ENCODE measurements at places on chromosomes 7 and 10. TPM values are rescaled to one million over a fixed set of nuclear protein-coding genes. Genes with fewer than 3 reads are reported as not detected.
A peak's percentile ranks its signal among the peaks of the same experiment; 100 is the strongest.

GRCh38 chr7:76123316-76123715 lies 75.4 kb downstream of the MDH2 start:
- no peak for DNase-seq
- no peak overlapping the region for H3K4me3 ChIP-seq
- H3K36me3 ChIP-seq: no peaks in the 10 kb centered on the region
- H3K27ac ChIP-seq: no peak overlapping the region
- peaks cover 11% of the 10 kb centered on the region for H3K4me1 ChIP-seq

GRCh38 chr7:124452186-124452585 lies 313.4 kb downstream of the GPR37 start:
- no peak overlapping the region for H3K27ac ChIP-seq
- DNase-seq: no peak
- no peaks in the 10 kb centered on the region for H3K27me3 ChIP-seq
- H3K36me3 ChIP-seq: no peaks in the 10 kb centered on the region

DNA sequence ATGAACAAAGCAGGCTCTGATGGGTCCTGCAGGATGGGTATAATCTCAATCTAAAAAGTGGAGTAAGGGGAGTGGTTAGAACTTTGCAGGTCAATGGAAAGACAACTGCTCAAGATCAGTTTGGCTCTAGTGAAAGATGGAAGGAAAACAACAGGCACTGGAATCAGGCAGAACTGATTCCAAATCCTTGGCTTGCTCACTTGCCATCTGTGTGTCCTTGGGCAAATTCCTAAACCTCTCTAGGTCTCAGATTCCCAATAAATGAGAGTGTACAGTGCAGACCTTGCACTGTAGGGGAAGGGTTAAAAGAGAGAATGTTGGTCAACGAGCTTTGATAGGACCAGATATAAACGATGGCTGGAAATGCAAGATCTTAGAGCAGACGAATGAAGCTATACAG lies 186.1 kb upstream of the AOAH start:
- peaks cover 5% of the 10 kb centered on the region for H3K4me1 ChIP-seq
- no peaks in the 10 kb centered on the region for H3K36me3 ChIP-seq
- no peak overlapping the region for H3K4me3 ChIP-seq
- no peak overlapping the region for H3K27ac ChIP-seq
- no peaks in the 10 kb centered on the region for H3K27me3 ChIP-seq

DNA sequence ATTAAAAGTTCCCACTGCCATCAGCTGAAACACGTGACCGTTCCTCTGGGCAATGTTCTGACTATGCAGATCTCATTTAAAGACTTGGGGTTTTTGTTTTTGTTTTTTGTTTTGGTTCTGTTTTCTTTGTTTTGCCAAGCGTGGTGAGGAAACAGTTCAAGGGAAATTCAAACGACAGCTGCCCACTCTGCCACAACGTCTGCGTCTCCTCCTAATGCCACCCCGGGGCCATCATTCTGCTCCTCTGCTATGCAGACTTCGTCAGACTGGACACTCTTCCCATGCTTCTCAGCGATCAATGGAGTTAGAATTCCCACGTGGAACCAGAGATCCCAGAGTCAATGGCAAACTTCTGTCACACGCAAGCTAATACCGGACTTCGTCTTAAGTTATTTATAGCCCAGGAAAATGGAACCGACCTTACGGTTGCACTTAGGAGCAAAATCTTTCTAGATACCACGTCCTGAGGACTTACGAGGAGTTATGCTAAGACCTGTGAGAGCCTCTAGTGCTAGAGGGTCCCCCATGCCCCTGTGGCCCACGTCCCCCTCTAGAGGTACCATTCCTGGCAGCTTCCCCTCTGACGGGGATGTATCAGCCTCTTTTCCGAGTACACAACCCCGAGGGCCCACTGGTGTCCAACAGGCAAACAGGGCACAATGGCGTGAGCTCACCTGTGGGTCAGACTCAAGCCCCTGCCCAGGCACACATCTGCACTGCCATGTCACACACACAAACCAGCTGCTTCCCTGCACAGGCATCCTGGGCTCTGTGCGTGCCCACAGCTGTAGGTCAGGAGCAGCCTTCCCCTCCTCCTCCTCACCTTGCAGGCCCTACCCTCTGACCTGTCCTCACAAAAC lies 24.4 kb downstream of the EBF3 start:
- no peaks in the 10 kb centered on the region for H3K27me3 ChIP-seq
- DNase-seq: no peak
- H3K36me3 ChIP-seq: no peaks in the 10 kb centered on the region

- peaks cover 4% of the 10 kb centered on the region for H3K4me1 ChIP-seq
- DNase-seq: no peak
- no peak within 1 kb of the TSS for H3K27ac ChIP-seq
Measured at GRCh38 chr10:69573056-69573806, at the start of gene NEUROG3. NEUROG3 (minus strand) TSS chr10:69573422; CDS start chr10:69573043, 379 bp downstream.

- peaks cover 11% of the 10 kb centered on the region for H3K36me3 ChIP-seq
- H3K27me3 ChIP-seq: no peaks in the 10 kb centered on the region
- H3K4me3 ChIP-seq: no peak overlapping the region
- DNase-seq: no peak
Measured at GRCh38 chr7:149291781-149292461, 29.9 kb downstream of the ZNF783 start.

- H3K27me3 ChIP-seq: no peaks in the 10 kb centered on the region
- no peak for DNase-seq
- H3K4me3 ChIP-seq: no peak overlapping the region
- no peaks in the 10 kb centered on the region for H3K36me3 ChIP-seq
- peaks cover 38% of the 10 kb centered on the region for H3K4me1 ChIP-seq
Measured at GRCh38 chr7:70616211-70616610, 515.7 kb upstream of the GALNT17 start.

GRCh38 chr7:542713-543500 lies 23.3 kb upstream of the PDGFA start:
- DNase-seq: no peak
- peaks cover 41% of the 10 kb centered on the region for H3K4me1 ChIP-seq

GRCh38 chr10:7033031-7033430 lies 377.8 kb downstream of the SFMBT2 start:
- H3K27me3 ChIP-seq: no peaks in the 10 kb centered on the region
- DNase-seq: no peak
- no peaks in the 10 kb centered on the region for H3K4me1 ChIP-seq
- H3K4me3 ChIP-seq: no peak overlapping the region
- H3K27ac ChIP-seq: no peak overlapping the region
- no peaks in the 10 kb centered on the region for H3K36me3 ChIP-seq

DNA sequence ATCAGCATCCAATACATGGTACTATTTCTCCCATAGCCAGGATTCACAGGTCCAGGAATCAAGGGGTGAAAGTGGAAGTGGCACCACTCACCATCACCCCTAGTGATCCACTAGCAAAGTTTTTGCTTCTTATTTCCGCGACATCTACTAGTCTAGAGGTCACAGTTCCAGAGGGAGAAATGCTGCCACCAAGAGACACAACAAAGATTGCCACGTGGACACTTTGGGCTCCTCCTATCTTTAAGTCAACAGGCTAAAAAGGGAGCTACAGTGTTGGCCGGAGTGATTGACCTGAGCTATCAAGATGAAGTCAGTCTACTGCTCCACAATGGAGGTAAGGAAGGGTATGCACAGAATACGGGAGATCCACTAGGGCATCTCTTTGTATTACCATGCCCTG lies 178.2 kb downstream of the AKR1D1 start:
- no peaks in the 10 kb centered on the region for H3K36me3 ChIP-seq
- no peaks in the 10 kb centered on the region for H3K4me1 ChIP-seq
- no peak overlapping the region for H3K27ac ChIP-seq
- H3K27me3 ChIP-seq: no peaks in the 10 kb centered on the region
- no peak overlapping the region for H3K4me3 ChIP-seq
- DNase-seq: no peak

DNA sequence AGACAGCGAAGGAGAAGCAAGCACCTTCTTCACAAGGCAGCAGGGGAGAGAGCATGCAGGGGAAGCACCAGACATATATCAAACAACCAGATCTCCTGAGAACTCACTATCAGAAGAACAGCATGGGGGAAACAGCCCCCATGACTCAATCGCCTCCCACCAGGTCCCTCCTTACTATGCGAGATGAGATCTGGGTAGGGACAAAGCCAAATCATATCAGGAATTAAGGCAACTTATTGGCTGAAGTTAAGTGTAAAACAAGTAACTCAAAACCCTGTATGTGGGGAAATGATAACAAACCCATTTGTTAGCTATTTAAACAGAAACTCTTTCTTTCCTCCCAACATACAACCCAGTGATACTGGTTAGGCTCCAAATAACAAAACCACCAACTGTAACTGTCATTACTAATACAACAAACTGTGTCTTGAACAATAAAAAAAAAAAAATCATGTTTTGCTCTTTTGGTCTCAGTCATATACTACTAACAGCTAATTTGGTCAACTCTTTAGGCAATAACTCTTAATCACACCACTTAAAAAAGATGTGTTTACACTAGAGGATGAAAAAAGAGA lies 57.8 kb downstream of the MINDY3 start:
- no peak for DNase-seq
- no peaks in the 10 kb centered on the region for H3K36me3 ChIP-seq
- no peak overlapping the region for H3K4me3 ChIP-seq
- H3K27me3 ChIP-seq: no peaks in the 10 kb centered on the region

- DNase-seq: no peak
- no peaks in the 10 kb centered on the region for H3K36me3 ChIP-seq
- no peaks in the 10 kb centered on the region for H3K27me3 ChIP-seq
- no peak overlapping the region for H3K27ac ChIP-seq
- H3K4me1 ChIP-seq: no peaks in the 10 kb centered on the region
Measured at GRCh38 chr7:51060536-51060935, 256.1 kb downstream of the COBL start.

DNA sequence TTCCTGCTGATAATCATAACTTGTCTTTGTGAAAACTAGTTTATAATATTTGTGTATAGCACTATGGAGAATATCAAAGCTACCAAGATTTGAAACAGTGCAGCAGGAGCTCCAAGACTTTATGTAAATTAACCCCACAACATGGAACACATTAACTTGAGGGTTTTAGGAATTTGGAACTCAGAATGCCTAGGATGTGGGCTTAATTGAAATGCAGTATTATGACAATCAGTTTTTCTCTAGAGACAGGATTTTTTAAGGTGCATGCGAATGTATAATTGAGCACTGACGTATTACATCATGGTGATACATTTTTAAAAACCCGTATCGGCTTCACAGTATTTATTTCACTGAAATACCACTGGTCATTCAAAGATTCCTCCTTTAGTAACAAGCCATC lies 313.1 kb upstream of the DGKB start:
- no peaks in the 10 kb centered on the region for H3K27me3 ChIP-seq
- no peak for DNase-seq
- no peaks in the 10 kb centered on the region for H3K36me3 ChIP-seq
- no peak overlapping the region for H3K27ac ChIP-seq

DNA sequence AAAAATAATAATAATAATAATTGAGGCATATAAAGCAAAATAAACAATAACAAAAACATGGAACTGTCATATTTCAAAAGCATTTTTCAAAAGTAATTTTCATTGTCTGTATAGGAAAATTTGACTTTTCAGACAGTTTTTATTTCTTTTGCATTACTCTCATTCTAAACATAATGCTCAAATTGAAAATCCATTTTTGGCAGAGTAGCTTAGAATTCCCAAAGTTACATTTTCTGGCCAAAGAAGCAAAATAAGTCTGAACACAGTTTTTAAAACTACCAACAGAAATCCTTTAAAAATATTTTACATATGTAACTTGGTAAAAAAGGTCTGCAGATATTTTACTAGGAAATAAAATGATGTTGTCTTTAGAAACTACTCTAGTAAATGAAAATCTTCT lies 535.4 kb downstream of the ANKRD7 start:
- H3K4me1 ChIP-seq: no peaks in the 10 kb centered on the region
- no peak for DNase-seq
- H3K36me3 ChIP-seq: no peaks in the 10 kb centered on the region
- no peak overlapping the region for H3K4me3 ChIP-seq

DNA sequence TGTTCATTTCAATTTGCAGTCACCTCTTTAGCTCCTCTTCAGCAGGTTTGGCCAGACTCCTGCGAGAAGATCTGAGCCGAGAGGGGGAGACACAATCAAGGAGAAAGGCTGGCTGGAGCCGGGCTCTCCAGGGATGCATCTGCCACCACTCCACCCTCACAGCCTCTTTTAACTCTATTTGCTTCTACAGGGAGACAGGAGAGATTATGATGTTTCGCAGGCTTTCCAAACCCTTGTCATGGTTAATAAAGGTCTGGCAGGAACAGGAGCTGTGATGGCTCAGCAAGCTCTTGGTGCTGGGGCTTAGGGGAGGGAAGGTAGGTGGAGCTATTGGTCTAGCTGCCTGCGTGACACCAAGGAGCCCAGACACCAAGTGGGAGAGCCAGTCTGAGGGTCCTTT lies 448.1 kb upstream of the PODXL start:
- H3K4me3 ChIP-seq: no peak overlapping the region
- no peaks in the 10 kb centered on the region for H3K36me3 ChIP-seq
- H3K27me3 ChIP-seq: no peaks in the 10 kb centered on the region
- H3K27ac ChIP-seq: peak overlapping the region; percentile 11

DNA sequence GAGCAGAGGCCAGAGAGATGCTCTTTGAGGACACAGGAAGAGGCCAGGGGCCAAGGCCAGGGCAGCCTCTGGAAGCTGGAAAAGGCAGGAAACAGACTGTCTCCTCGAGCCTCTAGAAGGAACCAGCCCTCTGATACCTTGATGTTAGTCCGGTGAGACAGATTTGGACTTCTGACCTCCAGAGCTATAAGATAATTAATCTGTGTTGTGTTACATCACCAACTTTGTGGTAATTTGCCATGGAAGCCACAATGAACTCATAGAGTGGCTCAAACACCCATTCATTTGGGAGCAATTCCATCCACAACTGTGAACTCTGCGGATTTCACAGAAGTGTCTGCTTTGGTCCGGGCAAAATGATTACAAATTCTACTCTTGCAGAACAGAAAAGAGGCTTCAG lies 48.7 kb downstream of the OAT start:
- H3K36me3 ChIP-seq: no peaks in the 10 kb centered on the region
- peaks cover 13% of the 10 kb centered on the region for H3K27me3 ChIP-seq
- no peak overlapping the region for H3K27ac ChIP-seq
- H3K4me3 ChIP-seq: no peak overlapping the region
- DNase-seq: no peak
- H3K4me1 ChIP-seq: no peaks in the 10 kb centered on the region

GRCh38 chr10:53697038-53697437 lies 924.5 kb upstream of the MBL2 start:
- H3K27ac ChIP-seq: no peak overlapping the region
- no peaks in the 10 kb centered on the region for H3K36me3 ChIP-seq
- H3K4me3 ChIP-seq: no peak overlapping the region
- H3K27me3 ChIP-seq: no peaks in the 10 kb centered on the region

DNA sequence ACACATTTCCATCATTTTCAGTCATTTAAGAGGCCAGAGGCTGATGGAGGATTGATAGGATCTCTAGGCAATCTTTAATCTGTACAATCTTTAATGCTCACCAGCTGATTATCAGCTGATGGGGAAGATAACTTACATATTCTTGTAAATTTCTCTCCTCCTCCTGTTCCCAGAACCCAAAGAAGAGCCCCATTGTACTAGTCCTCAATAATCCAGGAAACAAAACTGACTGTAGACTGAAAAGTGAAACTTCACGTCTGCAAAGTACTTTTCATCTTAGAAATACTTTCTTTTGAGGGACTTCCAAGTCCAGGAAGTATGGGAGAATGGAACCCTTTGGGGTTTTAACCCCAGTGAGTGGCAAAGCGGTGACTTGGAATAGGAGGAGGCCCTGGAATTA lies 283.3 kb downstream of the FRMD4A start:
- no peak overlapping the region for H3K4me3 ChIP-seq
- no peaks in the 10 kb centered on the region for H3K4me1 ChIP-seq
- H3K27ac ChIP-seq: no peak overlapping the region
- H3K27me3 ChIP-seq: no peaks in the 10 kb centered on the region

The MYOF gene
- 101 TPM for total RNA-seq

The C10orf67 gene
- total RNA-seq: 0.18 TPM

The MINDY4 gene
- total RNA-seq: 6.3 TPM

The TBC1D12 gene
- total RNA-seq: 13.5 TPM
